NCI-H460 (cell line): ENCODE measurements at places on chromosomes 12 and 14.

- no peak for DNase-seq
Observed at GRCh38 chr14:95313707-95314106, 6.0 kb downstream of the CLMN start.

- DNase-seq = peak; percentile 31
Observed at GRCh38 chr12:119512772-119513497, 80.6 kb upstream of the TMEM233 start.

DNA sequence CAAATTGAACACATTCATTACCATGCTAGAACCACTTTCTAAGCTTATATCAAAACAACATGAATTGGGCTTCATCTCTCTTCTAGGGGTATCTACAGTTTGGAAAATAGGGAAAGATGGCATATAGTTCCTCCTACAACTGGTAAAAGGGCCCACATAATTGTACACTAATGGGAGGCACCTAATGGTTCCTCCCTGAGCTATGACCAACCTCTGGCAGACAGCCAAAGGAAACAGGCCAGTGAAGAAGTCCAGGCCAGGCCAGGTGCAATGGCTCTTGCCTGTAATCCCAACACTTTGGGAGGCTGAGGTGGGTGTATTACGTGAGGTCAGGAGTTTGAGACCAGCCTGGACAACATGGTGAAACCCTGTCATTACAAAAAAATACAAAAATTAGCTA, 23.2 kb upstream of the APOF start:
- no peak for DNase-seq

DNA sequence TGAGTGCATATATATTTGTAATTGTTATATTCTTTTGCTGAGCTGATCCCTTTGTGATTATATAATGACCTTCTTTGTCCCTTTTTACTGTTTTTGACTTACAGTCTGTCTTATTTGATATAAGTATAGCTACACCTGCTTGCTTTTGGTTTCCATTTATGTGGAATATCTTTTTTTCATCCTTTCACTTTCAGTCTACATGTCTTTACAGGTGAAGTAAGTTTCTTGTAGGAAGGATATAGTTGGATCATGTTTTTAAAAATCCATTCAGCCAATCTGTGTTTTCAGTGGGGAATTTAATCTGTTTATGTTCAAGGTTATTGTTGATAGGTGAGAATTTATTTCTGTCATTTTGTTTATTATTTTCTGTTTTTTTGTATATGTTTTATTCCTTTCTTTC, 12.1 kb downstream of the GZMH start:
- DNase-seq = no peak

DNA sequence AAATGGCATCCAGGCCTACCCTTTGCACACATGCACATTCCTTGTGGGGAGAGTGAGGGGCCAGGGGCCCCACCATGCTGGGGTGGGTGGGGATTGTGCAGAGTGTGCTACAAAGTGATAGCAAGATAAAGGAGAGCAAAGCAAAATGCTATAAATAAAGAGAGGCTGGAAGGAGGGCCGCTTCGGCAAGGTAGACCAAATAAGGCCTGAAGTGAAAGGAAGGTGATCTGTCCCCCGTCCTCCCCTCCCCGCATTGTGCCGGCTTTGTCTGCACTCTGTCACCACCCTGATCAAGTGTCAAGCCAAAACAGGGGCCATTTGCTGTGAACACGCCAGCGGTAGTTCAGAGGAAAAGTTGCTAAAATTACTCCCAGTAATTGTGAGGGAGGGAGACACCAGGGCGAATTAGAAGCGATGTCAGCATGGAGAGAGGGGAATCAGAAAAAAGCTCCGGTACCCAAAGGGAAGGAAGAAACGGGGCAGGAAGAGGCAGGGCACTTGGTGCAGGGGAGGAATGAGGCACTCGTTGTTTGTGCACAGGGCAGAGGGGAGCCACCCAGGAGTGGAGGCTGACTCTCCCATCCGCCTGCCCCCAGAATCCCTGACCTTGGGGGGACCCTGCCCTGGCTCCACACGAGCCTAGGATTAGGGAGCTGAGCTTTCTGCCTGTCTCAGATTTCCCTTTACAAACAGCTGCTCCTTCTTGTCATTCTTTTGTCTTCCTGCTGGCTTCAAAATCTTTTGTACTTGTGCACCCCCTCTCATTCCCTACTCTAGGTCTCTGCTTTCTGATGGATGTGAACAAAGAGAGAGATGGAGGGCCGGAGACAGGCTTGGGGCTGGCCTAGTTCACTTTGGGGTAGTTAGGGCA, 2.9 kb upstream of the MYH7 start:
- no peak for DNase-seq

DNA sequence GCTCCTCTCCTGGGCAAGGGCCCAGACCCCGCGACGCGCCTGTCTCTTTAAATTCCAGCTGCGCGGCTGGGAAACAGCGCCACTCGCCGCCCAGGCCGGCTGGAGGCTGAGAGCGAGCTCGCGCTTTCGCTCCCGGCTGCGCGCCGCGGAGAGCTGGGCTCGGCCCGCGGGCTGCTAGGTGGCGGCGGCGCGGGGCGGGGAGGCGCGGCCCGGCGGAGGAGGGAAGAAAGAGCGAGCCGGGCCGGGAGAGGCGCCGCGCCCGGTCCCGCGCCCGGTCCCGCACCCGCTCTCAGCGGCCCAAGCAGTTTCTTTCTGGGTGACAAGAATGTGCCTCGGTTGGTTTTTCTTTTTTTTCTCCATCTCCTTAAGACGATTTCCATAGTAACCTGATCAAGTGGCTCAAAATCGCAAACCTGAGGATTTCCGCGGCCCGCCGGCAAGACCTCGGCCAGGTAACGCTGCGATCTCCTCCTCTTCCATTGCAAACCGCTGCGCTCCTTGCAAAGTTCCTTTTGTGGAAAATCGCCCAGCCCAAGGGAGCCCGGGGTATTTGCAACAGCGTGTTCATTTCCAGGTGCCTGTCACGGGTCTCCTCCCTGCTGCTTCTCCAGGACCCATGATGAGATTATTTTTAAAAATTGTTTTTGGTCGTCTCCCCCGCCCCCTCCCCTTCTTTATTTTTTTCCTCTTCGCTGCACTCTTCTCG, 259.5 kb upstream of the E2F7 start:
- DNase-seq = peak; percentile 68
